ENCODE measurements at places on chromosomes 4 and X. TPM values are rescaled to one million over a fixed set of nuclear protein-coding genes. Genes with fewer than 3 reads are reported as not detected.

The PTPN13 gene
- 49.9 TPM for total RNA-seq

DNA sequence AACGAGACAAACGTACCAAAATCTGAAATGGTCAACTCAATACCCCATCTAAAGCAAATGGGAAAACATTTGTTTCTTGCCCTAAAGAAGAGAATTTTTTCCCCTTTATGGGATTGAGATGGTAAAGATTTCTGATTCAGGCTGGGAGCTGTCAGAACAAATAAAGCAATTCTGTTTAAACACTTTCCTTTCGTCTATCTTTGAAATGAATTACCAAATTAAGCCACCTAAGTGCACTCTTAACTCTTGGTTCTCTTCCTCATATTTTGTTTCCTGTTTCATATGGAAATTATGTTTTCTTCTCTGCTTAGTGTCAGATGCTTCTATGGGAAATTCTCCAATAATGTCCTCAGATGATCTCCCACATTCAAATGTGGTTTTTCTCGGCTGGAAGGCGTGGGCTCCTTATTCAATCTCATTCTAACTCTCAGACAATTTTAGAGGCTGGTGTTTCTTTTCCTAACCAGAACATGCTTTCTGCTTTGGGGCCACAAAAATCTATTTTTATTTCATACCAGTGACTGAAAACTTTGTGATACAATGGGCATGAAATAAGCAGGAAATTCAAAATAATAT is 50.3 kb upstream of the HPF1 start:
- no peaks in the 10 kb centered on the region for H3K27me3 ChIP-seq
- H3K27ac ChIP-seq = no peak overlapping the region
- H3K36me3 ChIP-seq = 0 out of 2 replicates have a peak, but pooled peaks cover 4% of the 10 kb centered on the region
- no peak overlapping the region for H3K4me3 ChIP-seq
- no peak for DNase-seq
- H3K4me1 ChIP-seq = no peaks in the 10 kb centered on the region

- no peak overlapping the region for H3K27ac ChIP-seq
- no peaks in the 10 kb centered on the region for H3K4me1 ChIP-seq
- no peaks in the 10 kb centered on the region for H3K36me3 ChIP-seq
- no peak overlapping the region for H3K4me3 ChIP-seq
- DNase-seq = no peak
These were observed 103.7 kb upstream of the BMPR1B start for GRCh38 chr4:94653984-94654609.

- no peak overlapping the region for H3K4me3 ChIP-seq
- H3K27ac ChIP-seq = peak overlapping the region; percentile 50
- DNase-seq = no peak
- H3K27me3 ChIP-seq = no peaks in the 10 kb centered on the region
- H3K36me3 ChIP-seq = no peaks in the 10 kb centered on the region
- H3K4me1 ChIP-seq = peaks cover 11% of the 10 kb centered on the region
These were observed 67.2 kb downstream of the RPS3A start for GRCh38 chr4:151166636-151167035.

DNA sequence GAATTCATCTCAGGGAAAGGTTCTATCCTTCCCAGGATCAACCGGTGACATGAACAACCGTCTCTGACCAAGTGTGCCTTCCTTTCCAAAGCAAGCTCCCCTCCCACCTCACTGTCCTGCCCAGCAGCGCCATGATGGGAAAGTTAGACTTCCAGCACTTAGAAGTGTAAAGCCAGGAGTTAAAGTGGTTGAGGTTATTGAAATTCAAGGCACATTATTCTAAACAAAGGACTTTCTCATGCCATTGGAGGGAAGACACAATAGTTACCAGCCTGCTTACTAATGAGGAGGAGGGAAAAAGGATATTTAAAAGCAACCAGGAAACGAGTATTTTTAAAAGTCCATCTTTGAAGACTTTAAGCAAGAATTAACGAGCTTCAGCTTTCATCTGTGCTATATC is 96.8 kb downstream of the NSUN7 start:
- no peaks in the 10 kb centered on the region for H3K36me3 ChIP-seq
- H3K4me1 ChIP-seq = peaks cover 33% of the 10 kb centered on the region
- H3K27me3 ChIP-seq = no peaks in the 10 kb centered on the region
- no peak overlapping the region for H3K4me3 ChIP-seq
- no peak for DNase-seq
- H3K27ac ChIP-seq = peak overlapping the region; percentile 67

The TRPC3 gene
- total RNA-seq = 0.74 TPM

GRCh38 chrX:29890646-29891200 is 324.6 kb upstream of the MAGEB2 start:
- H3K4me3 ChIP-seq = no peak overlapping the region
- no peak overlapping the region for H3K27ac ChIP-seq
- DNase-seq = no peak
- H3K36me3 ChIP-seq = no peaks in the 10 kb centered on the region
- H3K27me3 ChIP-seq = no peaks in the 10 kb centered on the region
- no peaks in the 10 kb centered on the region for H3K4me1 ChIP-seq

The NALF2 gene
- 8.0 TPM for total RNA-seq

DNA sequence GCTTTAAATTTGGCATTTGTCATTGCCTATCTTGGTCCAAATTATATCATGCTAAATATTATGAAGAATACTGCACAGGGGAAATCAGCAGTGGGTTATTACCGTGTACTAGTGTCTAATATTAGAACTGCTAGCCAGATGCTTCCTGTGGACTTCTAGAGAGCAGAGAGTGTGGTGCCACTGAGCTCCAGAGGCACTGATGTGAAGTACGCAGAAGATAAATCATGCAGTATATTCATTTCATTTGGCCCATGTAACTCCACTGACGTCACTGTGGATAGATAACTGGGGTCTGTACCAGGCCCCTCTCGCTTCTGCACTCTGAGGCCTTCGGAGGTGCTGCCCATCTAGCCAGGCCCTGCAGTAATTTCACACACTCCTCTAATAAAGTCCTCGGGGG is 80.0 kb downstream of the ALPK1 start:
- DNase-seq = no peak
- no peak overlapping the region for H3K27ac ChIP-seq
- no peak overlapping the region for H3K4me3 ChIP-seq
- no peaks in the 10 kb centered on the region for H3K36me3 ChIP-seq
- H3K4me1 ChIP-seq = peaks cover 7% of the 10 kb centered on the region
- H3K27me3 ChIP-seq = peaks cover 19% of the 10 kb centered on the region

The CXXC4 gene
- total RNA-seq = 3.0 TPM

The BMP15 gene
- not detected for total RNA-seq

DNA sequence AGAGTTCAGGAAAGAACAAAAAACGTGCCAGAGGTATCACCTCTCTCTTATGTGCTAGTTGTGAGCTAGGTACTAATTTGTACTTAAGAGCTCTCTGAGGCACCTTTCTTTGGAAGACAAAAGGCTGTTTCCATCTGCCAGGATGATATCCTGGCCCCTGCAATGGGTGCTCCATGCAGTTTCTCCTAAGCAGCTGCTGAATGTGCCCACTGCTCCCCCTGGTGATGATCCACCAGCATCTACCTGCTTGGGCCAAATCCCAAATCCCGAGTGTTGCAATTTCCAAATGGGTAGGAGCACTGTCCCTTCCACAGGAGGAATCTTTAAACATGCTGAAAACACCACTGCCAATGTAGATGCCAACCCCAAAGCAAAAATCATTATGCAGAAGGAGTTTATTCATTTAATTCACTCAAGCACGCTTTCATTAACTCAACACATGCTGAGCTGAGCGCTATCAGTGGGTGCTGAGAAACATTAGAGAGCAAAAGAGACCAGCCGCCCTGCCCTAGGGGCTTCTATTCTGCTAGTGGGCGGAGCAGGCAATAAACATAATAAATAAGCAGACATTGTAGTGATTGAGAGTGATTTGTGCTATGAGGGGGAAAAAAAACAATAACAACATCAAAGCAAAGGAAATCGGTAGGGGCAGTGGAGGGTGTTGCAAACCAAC is 69.6 kb upstream of the C4orf50 start:
- H3K4me3 ChIP-seq = no peak overlapping the region
- peak; percentile 86 for DNase-seq
- peaks cover 9% of the 10 kb centered on the region for H3K4me1 ChIP-seq
- no peak overlapping the region for H3K27ac ChIP-seq

The PLP1 gene
- 49.9 TPM for total RNA-seq

- H3K27me3 ChIP-seq = no peaks in the 10 kb centered on the region
- no peaks in the 10 kb centered on the region for H3K36me3 ChIP-seq
- no peak overlapping the region for H3K27ac ChIP-seq
- peak; percentile 1 for DNase-seq
These were observed 73.3 kb upstream of the ZDHHC15 start for GRCh38 chrX:75596178-75596577.

GRCh38 chr4:8349664-8350236 is 80.2 kb downstream of the HTRA3 start:
- H3K27me3 ChIP-seq = no peaks in the 10 kb centered on the region
- no peak overlapping the region for H3K27ac ChIP-seq
- DNase-seq = no peak
- no peaks in the 10 kb centered on the region for H3K36me3 ChIP-seq
- H3K4me3 ChIP-seq = no peak overlapping the region
- no peaks in the 10 kb centered on the region for H3K4me1 ChIP-seq

The PRKG2 gene
- 3.0 TPM for total RNA-seq

- H3K4me1 ChIP-seq = peaks cover 50% of the 10 kb centered on the region
- no peaks in the 10 kb centered on the region for H3K36me3 ChIP-seq
- H3K4me3 ChIP-seq = peak overlapping the region; percentile 22
- peak; percentile 75 for DNase-seq
- peak overlapping the region; percentile 92 for H3K27ac ChIP-seq
These were observed 96.9 kb downstream of the TMEM47 start for GRCh38 chrX:34560180-34560579.

GRCh38 chrX:29561417-29561816 is 653.9 kb upstream of the MAGEB2 start:
- H3K27ac ChIP-seq = no peak overlapping the region
- no peak for DNase-seq
- H3K36me3 ChIP-seq = no peaks in the 10 kb centered on the region

DNA sequence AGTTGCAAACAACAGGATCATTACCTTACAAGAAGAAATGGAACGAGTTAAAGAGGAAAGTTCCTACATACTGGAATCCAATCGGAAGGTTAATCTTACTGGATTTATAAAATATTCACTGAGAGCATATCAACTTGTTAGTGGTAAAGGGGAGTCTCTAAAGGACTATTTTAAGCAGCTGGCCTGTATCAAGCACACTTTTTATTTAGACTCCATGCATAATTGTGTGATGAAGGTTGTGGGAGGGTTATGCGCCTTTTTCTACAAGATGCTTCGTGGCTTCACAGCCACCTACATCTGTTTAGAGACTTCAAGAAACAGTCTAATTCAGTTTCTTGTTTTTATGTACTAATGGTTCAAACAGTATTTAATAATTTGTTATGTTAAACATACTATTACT is 56.6 kb downstream of the GRSF1 start:
- H3K4me1 ChIP-seq = no peaks in the 10 kb centered on the region
- H3K27ac ChIP-seq = no peak overlapping the region
- no peak for DNase-seq
- H3K36me3 ChIP-seq = no peaks in the 10 kb centered on the region
- H3K27me3 ChIP-seq = no peaks in the 10 kb centered on the region
- H3K4me3 ChIP-seq = no peak overlapping the region

DNA sequence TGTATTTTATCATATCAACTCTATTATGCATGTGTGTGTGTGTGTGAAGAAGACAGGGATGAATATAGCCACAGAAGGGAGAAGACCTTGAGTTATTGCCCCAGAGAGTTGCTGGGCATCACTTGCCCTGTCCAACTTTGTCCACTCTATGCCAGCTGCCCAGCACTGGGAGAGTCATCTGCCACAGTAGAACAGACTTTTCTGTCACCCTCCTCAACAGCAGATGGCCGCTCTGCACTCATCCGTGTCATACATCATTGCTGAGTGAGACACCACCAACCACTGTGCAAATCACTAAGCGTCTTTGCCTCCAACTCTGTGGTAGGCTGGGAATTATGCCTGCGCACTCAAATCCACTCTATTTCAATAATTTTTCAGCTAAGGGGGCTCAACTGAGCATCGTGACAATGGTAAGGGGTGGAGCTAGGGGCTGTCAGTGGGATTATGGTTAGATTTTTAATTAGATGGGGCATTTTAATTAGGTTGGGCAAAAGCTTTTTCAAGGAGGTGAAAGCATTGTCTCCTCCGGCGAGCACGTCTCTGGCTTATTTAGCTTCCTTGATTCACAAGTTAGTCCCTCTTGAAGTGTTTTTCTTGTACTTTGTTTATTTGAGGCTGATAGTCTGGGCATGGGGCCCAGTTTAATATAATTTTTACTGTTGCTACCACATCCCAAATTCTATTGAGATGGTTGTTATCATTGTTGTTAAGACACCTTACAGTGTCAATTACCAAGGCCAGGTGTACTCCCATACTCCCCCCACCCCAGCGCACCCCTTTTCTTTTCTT is 100.1 kb upstream of the KLF3 start:
- no peak for DNase-seq
- no peaks in the 10 kb centered on the region for H3K27me3 ChIP-seq
- H3K4me3 ChIP-seq = no peak overlapping the region
- no peaks in the 10 kb centered on the region for H3K36me3 ChIP-seq
- no peak overlapping the region for H3K27ac ChIP-seq

DNA sequence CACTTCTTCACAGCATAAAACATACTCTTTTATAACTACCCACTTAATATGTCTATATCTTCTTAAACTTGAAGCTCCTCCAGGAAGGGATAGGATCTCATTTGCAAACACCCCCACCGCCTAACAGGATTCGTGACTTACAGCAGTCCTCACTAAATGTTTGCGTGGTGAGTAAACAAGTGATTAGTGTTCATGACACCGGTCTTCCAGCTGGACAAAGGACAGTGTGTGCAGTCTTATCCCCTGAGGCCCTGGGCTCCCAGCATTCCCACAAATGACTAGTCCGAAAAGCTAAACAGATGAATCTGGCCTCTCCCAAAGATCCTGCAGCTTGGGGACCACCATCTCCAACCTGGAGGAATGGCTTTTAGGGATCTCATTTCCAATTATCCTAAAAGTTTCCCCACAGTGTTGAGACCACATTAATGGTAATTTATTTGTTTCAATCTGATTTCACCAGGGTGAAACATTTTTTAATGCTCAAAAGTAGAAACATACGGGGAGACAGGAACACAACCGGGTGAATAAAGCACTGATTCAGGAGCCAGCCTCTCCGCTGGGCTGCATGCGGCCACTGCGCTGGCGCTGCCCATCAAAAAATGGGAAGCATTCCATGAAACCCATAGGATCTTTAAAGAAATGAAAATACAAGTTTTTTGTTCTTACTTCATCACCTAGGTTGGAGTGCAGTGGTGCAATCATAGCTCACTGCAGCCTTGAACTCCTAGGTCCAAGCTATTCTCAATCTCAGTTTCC is 69.2 kb downstream of the HADH start:
- H3K36me3 ChIP-seq = no peaks in the 10 kb centered on the region
- H3K4me3 ChIP-seq = no peak overlapping the region
- H3K4me1 ChIP-seq = no peaks in the 10 kb centered on the region
- H3K27ac ChIP-seq = no peak overlapping the region
- H3K27me3 ChIP-seq = no peaks in the 10 kb centered on the region

- H3K4me1 ChIP-seq = no peaks in the 10 kb centered on the region
- DNase-seq = no peak
- no peaks in the 10 kb centered on the region for H3K27me3 ChIP-seq
- no peaks in the 10 kb centered on the region for H3K36me3 ChIP-seq
These were observed 47.0 kb upstream of the ANXA10 start for GRCh38 chr4:168045354-168045753.

The ASB9 gene
- 0.42 TPM for total RNA-seq
